ENCODE measurements at places on chromosomes 16 and 17.
A peak's percentile ranks its signal among the peaks of the same experiment; 100 is the strongest.

GRCh38 chr16:35559911-35560636, 2100.7 kb downstream of the TP53TG3F start:
- DNase-seq, result peak; percentile 87

GRCh38 chr16:57711-58110, 4.1 kb downstream of the SNRNP25 start:
- DNase-seq, result no peak

GRCh38 chr16:12120217-12120981, 143.9 kb downstream of the SNX29 start:
- DNase-seq, result peak; percentile 73

DNA sequence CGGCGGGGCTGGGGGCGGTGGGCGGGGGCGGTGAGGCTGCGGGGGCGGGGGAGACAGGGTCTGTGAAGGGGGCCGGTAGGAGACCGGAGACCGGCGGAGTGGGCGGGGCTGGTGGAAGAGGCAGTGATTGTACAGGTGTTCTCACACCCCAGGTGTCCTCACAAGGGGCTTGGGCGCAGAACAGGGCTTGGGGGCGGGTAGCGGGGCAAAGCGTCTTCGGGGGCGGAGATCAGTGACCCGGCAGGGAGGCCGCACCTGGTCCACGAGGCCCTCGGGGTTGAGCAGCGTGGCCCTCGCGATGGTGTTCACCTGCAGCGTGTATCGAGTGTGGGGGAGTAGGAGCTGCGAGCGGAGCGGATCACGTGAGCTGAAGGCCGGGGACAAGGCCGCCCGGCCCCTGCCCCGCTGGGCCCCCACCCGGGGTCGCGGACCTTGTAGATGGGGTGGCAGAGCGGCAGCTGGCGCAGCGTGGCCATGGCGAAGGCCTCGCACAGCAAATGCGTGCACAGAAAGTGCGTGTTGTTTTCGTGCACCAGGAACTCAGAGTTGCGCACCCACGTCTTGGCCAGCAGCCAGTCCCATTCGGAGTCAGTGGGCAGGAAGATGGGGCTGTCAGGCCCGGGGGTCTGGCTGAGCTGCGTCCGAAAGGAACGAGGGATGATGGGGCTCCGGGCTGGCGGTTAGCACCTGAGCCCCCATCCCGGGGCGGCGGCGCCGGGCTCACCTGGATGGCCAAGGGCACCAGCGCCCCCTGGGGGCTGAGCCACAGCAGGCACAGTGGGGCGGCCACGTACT, 8.5 kb downstream of the ALOXE3 start:
- peak; percentile 74 for DNase-seq

DNA sequence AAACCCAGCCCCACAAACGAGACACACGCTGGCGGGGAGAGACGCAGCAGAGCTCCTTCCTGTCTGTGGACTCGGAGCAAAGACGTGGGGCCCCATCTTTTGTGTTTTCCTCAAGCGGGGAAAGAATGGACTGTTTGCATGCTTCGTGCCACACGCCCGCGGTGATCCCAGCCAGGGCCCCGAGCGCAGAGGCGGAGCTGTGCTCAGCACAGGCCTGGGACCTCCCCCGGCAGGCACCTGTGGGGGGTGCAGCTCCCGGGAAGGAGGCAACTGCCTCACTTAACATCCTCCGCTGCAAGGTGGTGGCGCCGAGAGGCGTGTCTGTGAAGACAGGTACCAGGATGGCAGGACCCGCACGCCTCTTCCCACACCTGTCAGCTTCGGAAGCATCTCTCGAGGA, 19.1 kb downstream of the TRARG1 start:
- DNase-seq, result no peak

DNA sequence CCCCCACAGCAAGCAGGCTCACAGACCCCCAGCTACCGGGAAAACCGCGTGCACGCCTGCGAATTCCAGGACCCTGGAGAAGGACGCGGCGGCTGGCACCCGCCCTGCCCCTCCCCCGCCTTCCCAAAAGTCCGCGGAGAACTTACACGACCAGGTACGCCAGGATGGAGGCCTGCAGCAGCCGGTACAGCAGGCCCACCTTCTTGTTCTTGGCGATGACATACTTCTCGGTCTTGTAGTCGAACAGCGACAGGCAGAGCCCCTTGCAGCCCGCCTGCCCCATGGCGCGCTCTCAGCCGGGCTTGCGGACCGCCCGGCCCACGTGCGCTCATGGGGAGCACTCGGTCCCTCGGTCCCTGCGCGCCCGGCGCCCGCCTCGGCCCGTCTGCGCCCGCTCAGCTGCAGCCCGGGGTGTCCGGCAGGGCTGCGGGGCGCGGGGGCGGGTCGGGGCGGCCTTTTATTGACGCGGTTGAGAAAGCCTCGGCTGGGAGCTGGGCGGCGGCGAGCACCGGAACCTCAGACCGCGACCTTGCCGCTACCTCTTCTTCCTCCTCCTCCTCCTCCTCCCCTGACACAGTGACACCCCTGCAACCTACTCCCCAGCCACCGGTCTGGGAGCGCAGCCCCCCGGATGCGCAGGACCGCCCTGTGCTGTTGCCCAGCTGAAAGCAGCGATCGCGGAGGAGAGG, at the start of gene P2RX5:
TSS of gene P2RX5 (minus strand) at position 433 of the 689 bp plus-strand sequence. CDS start at position 283, 150 bp downstream.
- DNase-seq, result no peak

DNA sequence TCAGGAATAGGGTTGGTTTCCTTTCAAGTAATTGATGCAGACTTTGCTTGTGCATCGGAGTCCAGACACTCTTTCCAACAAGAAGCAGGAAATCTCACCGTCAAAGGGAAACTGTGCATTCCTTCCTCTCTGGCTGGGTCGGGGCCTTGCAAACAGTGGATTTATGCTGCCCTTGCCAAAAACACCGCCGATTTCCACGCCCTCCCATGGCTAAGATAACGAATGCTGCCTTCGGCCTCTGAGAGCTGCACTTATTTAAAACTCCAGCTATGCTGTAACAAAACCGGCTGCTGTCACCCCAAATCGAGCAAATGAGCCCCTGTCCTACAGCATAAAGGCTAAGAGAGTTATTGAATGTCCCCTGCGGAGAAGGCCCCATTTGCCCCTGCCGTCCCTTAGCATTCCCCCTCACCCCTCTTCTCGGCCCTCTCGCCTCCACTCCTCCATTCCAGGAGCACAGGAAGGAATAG, 275.5 kb upstream of the IRX5 start:
- DNase-seq, result no peak

DNA sequence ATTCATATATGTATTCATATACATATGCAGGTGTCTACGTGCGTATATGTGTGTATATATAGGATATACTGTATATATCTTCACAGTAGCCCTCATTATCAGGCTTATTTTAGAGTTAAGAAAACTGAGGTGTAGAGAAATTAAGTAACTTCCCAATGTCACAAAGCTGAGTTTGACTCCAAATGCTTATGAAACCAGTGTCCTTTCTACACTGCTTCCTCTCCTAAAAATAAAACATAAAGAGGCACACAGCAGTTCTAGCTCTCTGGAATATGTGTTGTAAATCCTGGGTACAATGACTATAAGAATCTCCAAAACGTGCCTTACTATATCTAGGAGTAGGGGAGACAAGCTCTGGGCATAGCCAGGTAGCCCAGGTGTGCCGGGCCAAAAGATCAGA, 40.0 kb upstream of the CCL1 start:
- DNase-seq, result no peak

- DNase-seq, result no peak
These were observed 41.7 kb downstream of the CREBBP start for GRCh38 chr16:3838600-3839401.

DNA sequence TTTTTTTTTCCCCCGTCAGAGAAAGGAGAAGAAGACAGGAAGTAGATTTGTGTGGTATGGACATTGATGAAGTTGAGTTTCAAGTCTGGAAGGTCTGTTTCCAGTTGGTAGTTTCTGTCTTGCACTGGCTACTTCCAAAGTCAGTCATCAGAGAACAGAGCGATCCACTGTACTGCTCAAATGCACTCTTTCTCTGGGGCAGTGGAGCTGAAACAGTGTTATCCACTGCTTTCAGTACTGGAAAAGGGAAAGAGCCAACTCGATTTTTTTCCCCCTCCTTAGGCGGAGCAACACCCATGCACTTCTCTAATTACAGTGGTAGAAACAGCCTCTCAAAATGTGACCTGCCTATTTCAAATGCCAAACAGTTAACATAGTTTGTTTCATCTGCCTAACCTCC, 7.4 kb downstream of the PRKCA start:
- no peak for DNase-seq

DNA sequence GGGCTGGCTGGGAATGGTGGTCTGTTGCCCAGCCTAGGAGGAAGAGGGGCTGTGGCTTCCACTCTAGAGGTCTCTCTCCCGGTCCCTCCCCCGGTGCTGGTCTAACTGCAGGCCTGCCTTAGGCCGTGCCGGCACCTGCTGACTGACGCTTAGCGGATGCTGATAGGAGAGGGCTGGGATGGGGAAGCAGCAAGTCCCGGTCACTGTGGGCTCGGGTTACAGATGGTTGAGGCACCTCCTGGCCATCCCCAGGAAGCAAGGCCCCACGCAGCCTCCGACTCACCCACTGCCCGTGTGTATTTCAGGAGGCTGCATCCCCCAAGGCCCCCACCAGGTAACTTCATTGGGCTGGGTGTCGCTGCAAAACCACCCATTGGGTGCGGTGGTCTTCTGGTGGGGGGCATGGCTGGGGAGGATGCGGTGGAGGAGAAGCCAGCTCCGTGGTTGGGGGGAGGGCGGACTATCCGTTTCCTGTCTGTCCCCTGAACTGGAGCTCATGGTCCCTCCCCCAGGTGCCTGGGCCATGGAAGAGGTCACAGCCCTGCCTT, 278.9 kb downstream of the SEC14L1 start:
- DNase-seq, result peak; percentile 13

- no peak for DNase-seq
These were observed 21.1 kb downstream of the EIF4A3 start for GRCh38 chr17:80125656-80126448.

- no peak for DNase-seq
These were observed 30.8 kb upstream of the HSBP1 start for GRCh38 chr16:83776944-83777343.

GRCh38 chr17:33460781-33461450, 167.8 kb upstream of the ASIC2 start:
- DNase-seq, result no peak

GRCh38 chr17:55720919-55721836, 1.5 kb downstream of the TMEM100 start:
- DNase-seq, result no peak

GRCh38 chr16:80463326-80463725, 77.5 kb upstream of the DYNLRB2 start:
- DNase-seq, result no peak

DNA sequence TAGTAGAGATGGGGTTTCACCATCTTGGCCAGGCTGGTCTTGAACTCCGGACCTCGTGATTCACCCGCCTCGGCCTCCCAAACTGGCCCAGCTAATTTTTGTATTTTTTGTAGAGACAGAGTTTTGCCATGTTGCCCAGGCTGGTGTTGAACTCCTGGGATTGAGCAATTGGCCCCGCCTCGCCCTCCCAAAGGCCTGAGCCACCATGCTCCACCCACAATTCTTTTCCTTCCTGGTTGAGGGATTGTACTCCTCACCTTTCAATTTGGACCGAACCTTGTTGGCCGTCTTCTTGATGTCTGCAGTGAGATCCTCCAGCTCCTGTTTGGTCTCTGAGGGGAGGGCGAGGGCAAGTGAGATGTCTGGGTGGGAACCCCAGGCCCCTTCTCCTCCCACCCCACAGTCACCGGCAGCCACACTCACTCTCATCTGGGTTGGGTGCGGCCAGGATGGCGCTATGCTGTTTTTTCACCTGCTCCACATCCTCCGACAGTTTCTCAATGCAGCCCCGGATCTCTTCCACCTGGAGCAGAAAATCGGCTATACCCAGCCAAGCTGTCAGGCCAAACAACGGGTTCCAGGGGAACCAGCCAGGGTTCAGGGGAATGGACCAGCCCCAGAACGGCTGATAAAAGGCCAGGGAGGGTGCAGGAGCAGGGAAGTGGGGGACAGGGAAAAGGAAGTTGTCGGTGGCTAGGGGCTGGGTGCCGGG, 9.6 kb downstream of the STX1B start:
- DNase-seq, result no peak

DNA sequence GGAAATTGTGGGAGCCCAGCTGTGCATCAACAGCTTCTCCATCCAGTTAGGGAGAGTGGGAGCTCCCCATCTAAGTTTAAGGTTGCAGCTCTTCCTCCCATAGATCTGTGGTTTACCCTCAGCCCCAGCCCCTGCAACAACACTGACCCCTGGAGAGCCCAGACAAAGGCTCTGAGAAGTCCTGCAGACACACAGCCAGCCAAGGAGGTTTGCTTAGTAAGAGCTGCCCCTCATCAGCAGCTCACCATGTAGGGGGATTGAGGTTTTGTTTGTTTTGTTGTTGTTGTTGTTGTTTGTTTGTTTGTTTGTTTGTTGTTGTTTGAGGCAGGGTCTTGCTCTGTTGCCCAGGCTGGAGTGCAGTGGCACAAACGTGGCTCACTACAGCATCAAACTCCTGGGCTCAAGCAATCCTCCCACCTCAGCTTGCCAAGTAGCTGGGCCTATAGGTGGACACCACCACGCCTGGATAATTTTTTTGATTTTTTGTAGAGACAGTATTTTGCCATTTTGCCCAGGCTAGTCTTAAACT, 138.6 kb downstream of the CLEC16A start:
- DNase-seq, result no peak

GRCh38 chr16:84575914-84576313, 42.0 kb downstream of the COTL1 start:
- DNase-seq, result no peak

GRCh38 chr17:65674246-65675045, 113.0 kb upstream of the AXIN2 start:
- no peak for DNase-seq

DNA sequence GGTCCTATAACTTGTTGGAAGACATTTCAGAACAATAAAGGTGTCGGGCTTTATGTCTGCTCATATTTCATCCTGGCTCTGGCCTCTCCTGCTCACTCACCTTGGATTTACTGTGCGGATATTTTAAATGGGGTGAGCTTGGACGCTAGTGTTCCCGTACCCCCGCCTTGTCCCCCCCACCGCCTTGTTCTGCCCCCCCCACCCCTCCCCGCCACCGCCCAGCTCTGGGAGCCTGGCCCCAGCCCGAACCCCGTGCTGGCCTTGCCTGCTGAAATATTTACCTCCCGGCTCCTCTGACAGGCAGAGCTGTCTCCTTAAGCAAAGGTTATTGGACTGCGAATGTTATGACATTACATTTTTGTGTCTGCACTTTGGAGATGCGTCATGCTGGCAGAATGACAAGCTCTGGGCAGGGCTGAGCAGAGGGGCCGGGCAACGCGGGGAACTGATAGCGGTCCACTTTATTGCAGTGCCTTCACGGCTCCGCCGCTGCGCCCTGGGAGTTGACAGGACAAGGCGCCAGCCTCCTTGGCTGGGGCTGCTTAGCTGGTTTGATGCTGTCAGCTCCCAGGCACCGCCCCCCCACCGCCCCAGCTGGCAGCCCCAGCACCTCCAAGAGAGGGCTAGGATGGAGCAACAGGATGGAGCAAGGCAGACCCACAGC, 222.5 kb upstream of the GSE1 start:
- DNase-seq, result no peak

DNA sequence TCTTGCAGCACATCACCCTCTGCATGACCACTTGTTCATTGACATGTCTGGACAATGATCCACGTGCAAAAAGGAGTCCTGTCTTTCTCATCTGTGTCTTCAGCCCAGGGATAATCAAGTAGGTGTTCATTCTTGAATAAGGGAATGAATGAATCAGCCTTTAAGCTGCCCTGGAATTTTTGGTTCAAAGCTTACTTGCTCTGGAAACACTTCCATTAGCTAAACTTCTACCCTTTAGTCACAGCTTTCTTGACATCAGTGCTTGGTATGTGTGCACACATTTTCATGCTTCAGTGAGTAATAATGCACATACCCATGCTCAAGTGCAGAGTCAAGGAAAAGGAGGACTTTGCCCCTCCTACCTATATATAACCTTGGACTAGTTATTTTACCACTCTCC, 103.0 kb upstream of the CDH13 start:
- no peak for DNase-seq

Data from NCI-H748 treated with DMSO at 0.1 percent for 48 hours (cell line).